ENCODE measurements at places on chromosomes 3 and 15.

GRCh38 chr15:84598993-84599392 lies 1.8 kb upstream of the ZSCAN2 start:
- peak; percentile 65 for DNase-seq

DNA sequence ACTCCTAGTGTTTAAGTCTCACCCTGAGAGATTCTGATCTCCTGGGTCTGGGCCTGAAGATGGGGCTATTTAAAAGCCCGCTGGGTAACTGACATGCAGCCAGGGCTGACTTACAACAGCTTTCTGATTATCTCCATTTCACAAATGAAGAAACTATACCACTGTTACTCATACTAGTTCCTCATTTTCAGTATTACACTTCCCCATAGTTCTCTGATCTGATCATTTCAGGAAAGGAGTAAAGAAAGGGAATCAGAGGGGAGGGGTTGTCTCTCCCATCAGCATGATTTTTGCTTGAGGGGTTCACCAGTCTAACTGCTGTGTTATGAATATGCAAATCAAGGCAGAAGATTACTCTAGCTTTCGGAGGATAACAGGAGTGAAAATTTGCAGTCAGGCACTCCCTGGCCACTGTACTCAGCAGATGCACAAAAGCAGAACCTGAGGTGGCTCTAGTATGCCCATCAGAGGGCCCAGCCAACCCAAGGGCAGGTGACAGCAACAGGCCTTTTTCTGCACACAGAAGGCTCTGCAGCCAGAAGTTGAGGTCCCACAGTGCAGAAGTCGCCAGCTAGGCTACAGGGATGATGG lies 59.4 kb downstream of the DAPK2 start:
- no peak for DNase-seq

- DNase-seq: peak; percentile 34
These were observed 27.9 kb downstream of the USP3 start for GRCh38 chr15:63532307-63532744.

GRCh38 chr3:189369636-189370035 lies 197.9 kb downstream of the TPRG1 start:
- no peak for DNase-seq

- DNase-seq: peak; percentile 72
These were observed 307.2 kb upstream of the CNTN3 start for GRCh38 chr3:74921676-74922075.

GRCh38 chr3:138097192-138098172 lies 17.9 kb downstream of the DZIP1L start:
- DNase-seq: no peak

GRCh38 chr3:12956316-12956660 lies 114.9 kb upstream of the RPL32 start:
- DNase-seq: no peak

DNA sequence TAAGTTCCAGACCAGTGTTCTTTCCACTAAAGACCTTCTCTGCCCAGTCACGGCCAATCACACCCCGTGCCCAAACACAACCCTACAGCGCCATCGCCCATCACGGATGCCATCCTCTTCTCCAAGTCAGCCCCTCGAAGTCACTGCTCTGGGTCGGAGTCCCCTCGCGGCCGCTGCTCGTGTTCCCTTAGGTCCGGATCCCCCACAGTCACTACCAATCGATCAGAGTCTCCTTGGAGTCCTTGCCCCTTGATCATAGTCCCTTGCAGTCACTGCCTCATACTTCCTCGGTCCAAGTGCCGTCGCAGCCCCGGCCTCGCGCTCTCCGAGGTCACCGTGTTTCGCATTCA lies 461 bp downstream of the PCYT1A start:
- no peak for DNase-seq

DNA sequence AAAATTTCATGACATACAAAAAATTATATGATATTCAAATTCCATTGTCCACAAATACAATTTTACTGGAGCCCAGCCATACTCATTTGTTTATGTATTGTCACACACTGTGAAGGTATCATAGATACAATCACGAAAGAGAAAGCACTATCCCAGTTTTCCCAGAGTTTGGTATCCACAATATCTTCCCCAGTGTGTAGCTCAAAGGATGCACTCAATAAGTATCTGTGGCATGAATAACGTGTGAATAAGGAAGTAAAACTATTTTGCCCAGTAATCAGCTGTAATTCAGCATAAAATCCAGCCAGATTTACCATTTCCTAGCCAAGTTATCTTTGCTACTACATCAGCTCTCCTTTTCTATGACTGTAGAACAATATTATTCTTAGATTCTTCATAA lies 131.3 kb upstream of the KCNMB2 start:
- DNase-seq: peak; percentile 73

- peak; percentile 70 for DNase-seq
These were observed 58.3 kb upstream of the TRAK1 start for GRCh38 chr3:42032693-42033349.

- DNase-seq: no peak
These were observed 188.6 kb upstream of the EPHA3 start for GRCh38 chr3:88918841-88919240.

GRCh38 chr15:49060710-49061495 lies 14.7 kb upstream of the SECISBP2L start:
- no peak for DNase-seq

DNA sequence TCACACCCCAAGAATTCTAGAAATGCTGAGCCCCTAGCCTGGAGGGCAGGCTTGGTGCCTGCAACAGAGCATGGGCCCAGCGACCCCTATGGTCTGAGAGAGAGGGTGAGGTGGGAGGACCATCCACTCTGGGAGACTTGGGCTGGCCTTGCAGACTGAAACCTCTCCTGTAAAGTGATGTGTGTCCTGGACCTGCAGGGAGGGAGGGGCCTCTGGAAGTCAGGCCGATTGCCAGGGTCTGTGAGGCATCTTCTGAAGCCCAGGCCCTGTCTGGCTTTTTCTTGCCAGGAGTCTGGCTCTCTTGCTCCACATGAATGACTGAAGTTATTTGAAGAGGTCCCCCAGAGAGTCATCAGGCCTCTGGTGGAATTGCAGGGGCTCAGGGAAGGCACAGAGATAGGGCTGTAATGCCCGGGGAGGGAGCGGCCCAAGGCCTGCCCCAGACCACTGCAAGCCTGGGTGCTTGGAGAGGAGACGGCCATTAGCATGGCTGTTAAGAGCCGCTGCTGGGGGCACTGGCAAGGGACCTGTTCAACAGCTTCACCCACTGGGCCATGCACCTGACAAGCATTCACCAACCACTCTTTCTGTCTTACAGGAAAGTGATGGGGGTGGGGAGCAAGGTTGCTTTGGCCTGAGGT lies 56.0 kb upstream of the CHRNA7 start:
- no peak for DNase-seq

DNA sequence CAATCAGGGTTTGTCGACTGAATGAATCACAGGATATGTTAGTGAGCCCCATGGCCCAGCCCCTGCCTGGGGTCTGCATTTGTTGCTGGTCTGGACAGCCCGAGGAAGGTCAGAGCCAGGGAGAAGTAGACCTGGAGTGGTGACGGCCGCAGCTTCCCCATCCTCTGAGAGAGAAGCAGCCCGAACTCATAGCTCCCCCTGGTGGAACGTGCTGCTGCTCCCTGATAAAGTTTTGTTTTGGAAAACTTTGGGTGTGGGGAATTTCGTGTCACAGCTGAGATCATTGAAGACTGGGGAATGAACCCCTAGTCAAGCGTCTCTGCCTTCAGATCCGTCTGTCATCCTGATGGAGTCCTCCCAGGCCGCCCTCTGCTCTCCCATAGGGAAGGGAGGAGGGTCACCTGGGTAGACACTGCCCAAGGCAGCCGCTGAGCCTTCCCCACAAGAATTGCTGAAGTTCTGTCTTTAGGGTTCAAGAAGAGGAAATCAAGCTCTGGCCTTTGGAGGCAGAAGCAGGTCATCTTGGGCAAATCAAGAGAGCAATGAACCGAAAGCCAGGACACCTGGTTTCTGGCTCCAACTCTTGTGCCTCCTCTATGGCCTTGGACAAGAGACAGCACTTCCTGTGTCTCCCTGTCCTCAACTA lies 60.5 kb downstream of the GLDN start:
- DNase-seq: peak; percentile 31

DNA sequence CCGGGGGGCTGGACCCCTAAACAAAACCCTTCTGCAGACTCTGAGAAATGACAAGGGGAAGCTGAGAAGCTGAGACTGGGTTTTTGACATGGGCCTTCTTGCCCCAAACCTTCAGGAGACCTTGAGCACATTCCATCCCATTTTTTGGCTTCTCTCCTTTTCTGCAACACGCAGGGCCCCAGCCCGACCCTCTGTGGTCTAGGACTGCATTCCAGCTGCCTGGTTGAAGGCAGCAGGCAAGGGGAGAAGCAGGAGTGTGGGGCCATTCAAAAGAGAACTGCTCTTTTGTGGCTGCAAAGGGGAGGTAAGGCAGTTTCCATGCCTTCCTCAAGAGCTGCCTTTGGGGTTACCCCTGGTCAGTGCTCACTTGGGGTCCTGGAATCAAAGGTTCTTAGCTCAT lies 263.0 kb downstream of the TLE3 start:
- no peak for DNase-seq

- DNase-seq: no peak
These were observed 283.6 kb upstream of the RARB start for GRCh38 chr3:25144430-25144829.

- DNase-seq: no peak
These were observed 242.3 kb downstream of the TLE3 start for GRCh38 chr15:69855258-69856000.

DNA sequence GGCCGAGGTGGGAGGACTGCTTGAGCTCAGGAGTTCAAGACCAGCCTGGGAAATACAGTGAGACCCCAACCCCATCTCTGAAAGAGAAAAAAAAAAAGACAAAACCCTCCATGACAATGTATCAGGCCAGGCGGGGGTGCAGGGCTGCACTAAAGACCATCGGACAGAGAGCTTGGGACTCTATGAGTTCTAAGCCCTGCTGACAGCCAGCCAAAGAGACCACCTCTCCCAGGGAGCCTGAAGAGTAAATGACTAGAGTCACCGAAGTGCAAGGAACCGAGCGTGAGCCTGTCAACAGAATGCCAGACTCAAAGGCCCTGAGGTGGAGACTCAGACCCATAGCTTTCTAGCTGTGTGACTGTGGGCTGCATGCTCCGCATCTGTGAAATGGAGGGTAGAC lies 12.5 kb downstream of the POC1A start:
- DNase-seq: no peak

DNA sequence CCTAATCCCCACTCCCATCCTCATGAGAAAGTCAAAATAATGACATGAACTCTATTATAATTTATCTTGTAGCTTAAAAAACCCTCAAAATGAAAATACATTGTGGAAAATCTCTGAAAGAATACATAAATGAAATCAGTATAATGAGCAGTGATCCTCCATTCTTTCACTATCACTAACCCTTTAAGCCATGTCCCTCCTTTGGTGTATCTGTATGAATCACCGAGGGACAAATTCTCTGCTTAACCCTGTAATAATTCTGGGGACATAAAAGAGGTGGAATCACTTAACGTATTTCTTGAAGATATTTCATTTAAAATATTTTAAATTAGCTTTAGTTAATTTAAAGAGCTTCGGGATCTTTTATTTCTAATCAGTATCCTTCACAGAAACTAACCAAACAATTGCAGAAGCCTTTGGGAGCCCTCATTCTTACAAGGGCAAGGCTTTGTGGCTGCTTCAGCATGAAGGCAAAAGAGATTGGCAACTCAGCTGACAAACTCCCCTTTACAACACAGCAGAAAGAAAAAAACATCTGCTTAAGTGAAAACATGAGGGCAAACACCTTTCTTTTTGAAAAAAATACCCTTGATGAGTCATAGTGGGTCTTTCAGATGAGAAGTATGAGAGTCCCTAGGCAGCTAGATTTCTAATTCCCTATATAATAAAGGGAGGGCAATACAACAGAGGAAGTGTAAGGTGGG lies 44.0 kb upstream of the ALCAM start:
- DNase-seq: no peak

DNA sequence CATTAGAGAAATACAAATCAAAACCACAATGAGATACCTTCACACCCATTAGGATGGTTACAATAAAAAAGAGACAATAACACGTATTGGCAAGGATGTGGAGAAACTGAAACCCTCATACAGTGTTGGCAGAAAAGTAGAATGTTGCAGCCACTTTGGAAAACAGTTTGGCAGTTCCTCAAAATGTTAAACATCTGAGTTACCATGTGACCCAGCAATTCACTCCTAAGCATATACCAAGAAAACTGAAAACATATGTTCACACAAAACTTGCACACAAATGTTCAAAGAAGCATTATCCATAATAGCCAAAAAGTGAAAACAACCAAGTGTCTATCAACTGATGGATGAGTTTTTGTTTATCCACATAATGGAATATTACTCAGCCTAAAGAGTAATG lies 166.9 kb upstream of the FAM3D start:
- peak; percentile 77 for DNase-seq

GRCh38 chr3:52523386-52524257 lies 10.0 kb downstream of the NT5DC2 start:
- no peak for DNase-seq

- no peak for DNase-seq
These were observed 40.0 kb upstream of the TEX9 start for GRCh38 chr15:56325186-56325585.

DNA sequence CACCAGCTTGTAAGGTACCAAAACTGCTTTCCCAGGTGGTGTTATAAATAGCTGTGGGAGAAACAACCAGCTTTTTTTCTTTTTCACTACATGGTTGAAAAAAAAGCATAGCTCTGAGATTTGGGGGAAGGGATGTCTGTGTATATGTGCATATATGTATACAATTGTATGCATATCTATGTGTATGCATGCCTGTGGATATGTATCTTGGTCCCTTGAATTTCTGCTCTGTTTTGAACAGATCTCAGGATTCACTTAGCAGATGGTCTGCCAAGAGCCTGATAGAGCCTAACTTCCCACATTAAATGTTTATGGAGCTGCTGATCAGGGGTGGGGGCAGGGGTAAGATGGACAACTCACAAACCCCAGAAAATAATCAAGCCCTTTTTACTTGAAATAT lies 39.0 kb upstream of the CPNE4 start:
- DNase-seq: no peak

- peak; percentile 84 for DNase-seq
These were observed at the start of gene C15orf39 for GRCh38 chr15:75201616-75202250. Gene C15orf39, plus strand, starts transcription at chr15:75201882. Its CDS starts 4,167 bp downstream, at chr15:75206049.

DNA sequence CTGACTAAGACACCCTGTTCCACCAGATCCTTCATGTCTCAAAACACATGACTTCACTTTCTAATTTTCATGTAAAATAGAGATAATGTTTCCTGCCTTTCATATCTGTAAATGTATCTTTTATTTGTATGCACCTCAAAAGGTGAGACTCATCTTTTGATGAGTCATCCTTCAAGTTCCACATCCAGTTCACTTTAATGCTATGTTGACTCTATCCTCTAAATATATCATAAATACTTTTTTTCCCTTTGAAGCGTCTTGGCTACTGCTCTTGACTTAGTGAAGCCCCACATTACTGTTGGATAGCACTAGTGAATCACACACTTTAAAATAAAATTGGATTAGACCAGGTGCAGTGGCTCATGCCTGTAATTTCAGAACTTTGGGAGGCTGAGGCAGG lies 741.1 kb downstream of the VGLL3 start:
- no peak for DNase-seq
